GM10248 (cell line): ENCODE measurements at places on chromosomes 7 and 10.

DNA sequence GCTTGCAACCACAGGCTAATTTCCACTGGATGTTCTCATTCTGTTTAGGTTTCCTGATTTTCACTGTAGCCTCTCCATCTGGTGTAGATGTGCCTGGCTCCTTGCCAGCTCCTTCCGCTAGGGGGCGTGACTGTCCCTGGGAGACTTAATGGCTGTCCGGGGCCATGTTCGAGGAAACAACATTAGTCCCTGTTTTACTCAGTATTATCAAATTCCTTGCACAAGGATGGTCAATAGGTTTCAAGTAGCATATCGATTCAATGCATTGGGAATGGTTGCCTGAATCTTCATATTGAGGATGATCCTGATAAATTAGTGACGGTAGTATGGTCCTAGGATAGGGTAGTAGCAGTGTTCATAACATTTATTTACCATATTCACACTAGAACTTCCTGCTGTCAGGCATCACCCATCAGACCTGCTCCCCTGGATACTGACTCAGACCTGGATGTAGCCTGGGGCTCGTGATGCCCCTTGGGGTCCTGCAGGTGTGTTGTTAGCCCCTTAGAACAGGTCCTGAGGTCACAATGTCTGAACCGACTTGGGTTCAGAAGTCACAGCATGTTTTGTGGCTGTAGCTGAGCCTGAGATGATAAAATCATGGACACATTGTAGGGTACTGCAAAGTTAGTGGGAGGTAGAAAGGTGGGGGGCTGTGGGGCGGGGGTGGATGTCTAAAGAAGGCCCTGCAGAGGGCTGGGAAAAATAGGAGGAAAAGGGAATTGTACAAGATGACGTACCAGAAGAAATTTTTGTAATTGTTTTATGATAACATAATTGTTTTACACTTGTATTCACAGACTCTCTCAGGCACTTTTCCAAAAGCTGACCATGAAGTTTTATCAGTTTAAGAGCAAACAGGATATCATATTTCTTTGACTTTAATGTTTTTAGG is 8.9 kb upstream of the EXOC6 start:
- peak; percentile 25 for DNase-seq

- DNase-seq, result no peak
Observed at GRCh38 chr7:37570145-37570544, 113.4 kb upstream of the GPR141 start.

GRCh38 chr10:6012121-6012905 is 35.0 kb upstream of the IL15RA start:
- DNase-seq, result no peak

DNA sequence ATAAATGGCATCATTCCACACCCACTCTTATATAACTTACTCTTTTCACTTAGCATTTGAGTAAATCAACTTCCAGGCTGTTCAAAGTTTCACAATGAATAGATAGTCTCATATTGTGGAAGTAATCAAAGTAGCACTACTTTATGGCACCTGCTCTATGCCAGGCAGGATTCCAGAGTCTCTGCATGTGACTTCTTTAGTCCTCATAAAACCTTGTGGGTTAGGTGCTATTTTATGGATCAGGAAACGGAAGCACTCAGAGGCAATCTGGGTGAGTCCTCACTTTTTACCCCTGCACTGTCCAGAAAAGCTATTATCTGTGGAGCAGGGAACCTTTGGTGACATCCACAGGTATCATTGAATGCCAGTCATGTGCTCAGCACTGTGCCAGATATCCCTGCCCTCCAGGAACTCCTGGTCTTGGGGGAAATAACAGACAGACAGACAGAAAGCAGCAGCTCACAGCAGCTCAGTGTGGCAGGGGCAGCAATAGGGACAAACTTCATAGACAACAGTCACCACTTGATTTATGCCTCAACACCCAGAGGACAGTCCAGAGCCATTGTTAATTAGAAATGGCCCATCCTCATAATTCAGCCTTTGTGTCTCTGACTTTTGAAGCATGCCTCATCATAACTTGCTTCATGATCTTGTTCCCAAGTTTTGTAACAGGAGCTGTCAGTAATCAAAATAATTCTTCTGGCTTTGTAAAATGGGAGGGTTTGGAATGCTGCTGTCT is 160.6 kb downstream of the SEC23IP start:
- no peak for DNase-seq

DNA sequence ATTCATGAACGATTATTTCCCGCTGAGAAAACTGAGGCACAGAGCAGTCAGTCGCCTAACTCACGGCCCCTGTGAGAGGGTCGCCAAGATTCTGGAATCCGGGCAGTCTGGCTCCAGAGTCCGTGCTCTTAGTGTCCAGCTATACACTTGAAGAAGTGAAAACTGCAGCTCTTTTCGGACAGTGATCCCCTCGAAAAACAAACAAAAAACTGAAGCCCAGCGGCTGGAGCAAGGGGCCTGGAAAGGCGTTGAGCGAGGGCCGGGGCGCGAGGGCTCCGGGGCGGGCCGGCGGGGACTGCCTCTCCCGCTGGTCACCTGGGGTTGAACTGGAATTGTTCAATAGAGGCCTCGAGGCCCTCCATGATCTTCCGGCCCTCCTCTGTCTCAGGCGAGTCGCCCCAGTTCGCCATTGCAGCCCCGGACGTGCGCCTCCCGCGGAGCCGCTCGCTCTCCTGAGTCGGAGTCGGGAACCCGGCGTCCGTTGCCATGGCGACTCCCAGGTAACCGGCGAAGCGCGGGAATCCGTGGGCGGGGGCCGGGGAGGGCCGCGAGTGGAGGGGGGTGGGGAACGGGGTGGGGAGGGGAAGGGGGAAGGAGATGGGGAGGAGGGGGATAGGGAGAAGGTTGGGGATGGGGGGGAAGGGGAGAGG is 881 bp downstream of the C10orf67 start:
- no peak for DNase-seq

GRCh38 chr10:3588346-3588745 is 196.7 kb downstream of the KLF6 start:
- DNase-seq, result no peak

DNA sequence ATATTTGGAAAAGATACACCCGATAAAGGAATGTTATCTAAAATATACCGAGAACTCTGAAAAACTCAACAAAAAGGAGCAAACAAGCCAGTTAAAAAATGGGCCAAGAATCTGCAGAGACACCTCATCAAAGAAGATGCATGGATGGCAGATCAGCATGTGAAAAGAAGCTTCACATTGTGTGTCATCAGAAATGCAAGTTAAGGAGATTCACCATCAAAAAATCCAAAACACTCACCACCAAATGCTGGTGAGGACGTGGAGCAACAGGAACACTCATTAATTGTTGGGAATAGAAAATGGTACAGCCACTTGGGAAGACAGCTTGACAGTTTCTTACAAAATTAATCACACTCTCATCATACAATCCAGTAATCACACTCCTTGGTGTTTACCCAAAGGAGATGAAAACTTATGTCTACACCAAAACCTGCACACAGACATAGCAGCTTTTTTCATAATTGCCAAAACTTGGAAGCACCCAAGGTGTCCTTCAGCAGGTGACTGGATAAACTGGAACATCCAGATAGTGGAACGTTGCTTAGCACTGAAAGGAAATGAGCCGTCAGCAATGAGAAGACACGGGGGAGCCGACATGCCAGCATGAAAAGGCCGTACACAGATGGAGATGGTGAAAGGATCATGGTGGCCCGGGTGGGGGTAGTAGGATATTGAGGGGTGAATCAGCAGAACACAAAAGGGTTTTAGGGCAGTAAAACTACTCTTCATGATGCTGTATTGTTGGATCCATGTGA is 27.9 kb upstream of the PWWP2B start:
- no peak for DNase-seq

DNA sequence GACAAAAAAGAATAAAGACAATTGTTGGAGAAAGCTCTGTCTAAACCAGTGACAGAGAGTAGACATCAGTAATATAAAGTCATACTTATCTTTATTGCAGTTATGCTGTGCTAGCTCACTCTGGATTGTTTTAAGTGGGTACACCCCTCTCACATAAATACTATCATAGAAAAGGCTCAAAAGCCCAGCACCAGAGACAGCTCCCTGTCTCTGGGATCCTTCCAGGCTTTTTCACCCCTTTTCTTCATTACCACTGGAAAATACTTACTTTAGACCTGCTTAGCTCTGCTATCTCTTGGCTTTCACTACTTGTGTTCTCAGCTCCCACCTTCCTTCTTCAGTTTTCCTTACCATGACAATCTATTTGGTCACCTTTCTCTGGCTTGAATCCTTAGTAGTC is 259.1 kb upstream of the MINDY3 start:
- DNase-seq, result no peak

GRCh38 chr7:151658778-151659177 is 139.1 kb upstream of the RHEB start:
- DNase-seq, result no peak

DNA sequence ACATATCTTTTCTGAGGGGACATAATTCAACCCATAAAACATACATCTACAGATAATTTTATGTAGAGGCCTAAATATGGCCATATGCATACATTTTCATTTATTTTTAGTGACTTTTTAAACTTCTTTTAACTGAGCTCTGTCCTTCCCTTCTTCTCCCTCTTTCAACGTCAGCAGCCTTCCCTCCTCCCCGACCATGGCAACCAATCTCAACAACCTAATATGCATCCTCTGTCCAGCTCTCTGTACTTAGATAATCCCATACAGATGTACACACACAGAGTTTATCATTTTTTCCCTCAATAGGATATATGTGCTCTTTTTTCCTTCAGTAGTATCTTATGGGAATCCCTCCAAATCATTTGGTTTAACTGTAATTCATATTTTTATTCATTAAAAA is 94.3 kb downstream of the CCDC71L start:
- no peak for DNase-seq

DNA sequence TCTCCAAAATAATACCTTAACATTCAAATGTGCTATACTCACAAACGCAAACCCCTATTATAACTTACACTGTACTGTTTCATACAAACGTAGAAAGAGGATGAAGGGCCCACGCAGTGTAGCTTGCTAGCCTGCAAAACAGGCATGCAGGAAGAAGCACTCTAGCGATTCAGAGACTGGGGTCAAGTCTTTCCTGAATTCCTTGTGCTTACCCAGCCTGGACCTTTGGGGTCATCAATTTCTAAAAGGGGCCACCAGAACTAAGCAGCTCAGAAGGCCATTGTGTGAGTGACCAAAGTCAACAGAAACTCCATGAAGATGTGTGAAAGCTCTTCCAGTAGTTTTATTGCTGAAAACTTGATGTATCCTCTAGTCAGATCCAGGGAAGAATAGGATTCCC is 111.9 kb downstream of the SVIL start:
- no peak for DNase-seq

- DNase-seq, result no peak
Observed at GRCh38 chr7:26046150-26046549, 105.8 kb upstream of the NFE2L3 start.

- DNase-seq, result no peak
Observed at GRCh38 chr7:9200626-9201025, 767.2 kb downstream of the NXPH1 start.

- no peak for DNase-seq
Observed at GRCh38 chr7:90461219-90461618, 8.2 kb upstream of the PTTG1IP2 start.

DNA sequence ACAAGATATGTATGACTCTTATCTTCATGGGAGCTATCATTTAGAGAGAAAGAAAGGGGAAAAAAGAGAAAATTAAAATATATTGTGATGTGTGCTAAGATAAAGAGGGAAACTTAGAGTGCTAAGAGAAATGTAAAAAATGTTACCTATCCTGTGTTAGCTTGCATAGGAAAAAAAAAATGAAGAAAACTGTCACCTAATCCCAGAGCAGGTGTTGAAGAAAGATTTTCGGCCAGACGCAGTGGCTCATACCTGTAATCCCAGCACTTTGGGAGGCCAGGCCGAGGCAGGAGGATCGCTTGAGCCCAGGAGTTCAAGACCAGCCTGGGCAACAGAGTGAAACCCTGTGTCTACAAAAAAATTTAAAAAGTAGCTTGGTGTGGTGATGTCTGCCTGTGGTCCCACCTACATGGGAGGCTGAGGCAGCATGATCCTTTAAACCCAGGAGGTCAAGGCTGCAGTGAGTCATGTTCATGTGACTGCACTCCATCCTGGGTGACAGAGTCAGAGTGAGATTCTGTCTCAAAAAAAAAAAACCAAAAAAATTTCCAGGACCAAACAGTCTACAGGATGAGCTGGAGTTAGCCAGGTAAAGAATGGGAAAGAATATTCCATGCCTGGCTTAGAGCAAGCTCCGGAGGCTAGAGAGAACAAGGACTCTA is 2.4 kb upstream of the MKLN1 start:
- no peak for DNase-seq

- DNase-seq, result peak; percentile 35
Observed at GRCh38 chr7:135620980-135621850, 41.1 kb upstream of the STMP1 start.

GRCh38 chr10:131778385-131778784 is 122.4 kb upstream of the PPP2R2D start:
- DNase-seq, result no peak

- DNase-seq, result no peak
Observed at GRCh38 chr10:52220947-52221346, 93.1 kb upstream of the DKK1 start.

DNA sequence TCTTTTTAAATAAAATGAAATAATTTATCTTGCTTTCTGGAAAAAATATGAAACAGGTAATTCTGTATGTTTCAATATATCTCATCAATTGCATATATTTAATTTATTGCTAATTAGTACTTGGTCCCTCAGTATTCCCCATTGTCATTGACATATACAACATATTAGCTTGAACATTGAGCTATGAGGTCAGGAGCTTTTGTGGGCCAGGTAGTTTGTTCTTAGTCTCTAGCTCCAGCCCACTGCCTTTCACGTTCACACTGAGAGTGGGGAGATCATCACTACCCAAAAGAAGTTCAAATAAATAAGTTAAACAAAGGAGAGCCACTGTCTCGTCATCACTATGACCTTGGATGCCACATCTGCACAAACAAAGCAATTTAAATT is 54.7 kb upstream of the DKK1 start:
- DNase-seq, result no peak

DNA sequence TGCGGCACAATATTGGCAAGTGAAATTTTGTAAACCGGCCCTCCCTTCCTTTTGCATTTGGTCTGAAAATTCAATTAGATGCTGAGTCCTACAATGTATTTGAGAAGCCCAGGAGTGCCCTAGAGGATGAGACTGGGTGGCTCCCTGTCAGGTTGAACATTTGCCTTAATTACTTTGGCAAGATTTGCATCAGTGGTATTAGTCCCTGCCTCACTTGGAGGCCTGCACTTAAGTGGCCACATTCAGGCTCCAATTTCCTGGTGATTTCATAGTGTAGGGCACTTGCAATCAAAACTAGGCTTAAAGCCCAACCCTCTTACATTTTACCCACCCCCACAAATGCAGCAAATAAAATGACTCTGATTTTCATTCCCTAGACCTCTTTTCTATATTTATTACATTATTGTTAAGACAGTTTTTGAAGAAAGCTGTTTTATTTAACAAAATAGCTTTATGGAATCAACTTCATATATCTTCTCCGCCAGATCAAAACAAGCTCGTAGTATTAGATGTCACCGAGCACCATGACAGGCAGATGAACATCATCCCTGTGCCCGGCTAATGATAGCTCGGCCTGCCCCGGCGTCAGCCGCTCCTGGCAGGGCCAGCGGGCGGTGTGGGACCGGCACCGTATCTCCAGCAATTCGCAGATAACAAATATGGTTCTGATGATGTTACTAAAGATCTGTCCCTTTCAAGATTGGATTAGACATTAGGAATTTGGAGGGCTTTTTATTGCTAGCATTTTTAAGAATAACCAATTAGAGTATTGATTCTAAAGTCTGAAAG is 73.6 kb downstream of the EGFR start:
- no peak for DNase-seq

GRCh38 chr7:28224172-28224571 is 43.6 kb upstream of the JAZF1 start:
- DNase-seq, result no peak
